Activated T-cell treated with anti-CD3 and anti-CD28 coated beads, Interleukin-2, amount 50 U/mL, for 72 hours (primary cell): ENCODE measurements at places on chromosomes 13 and 19.

- no peaks in the 10 kb centered on the region for H3K36me3 ChIP-seq
- H3K27me3 ChIP-seq: peaks cover 4% of the 10 kb centered on the region
- H3K27ac ChIP-seq: no peak overlapping the region
- no peak overlapping the region for H3K4me3 ChIP-seq
- DNase-seq: no peak
Observed at GRCh38 chr13:108573455-108573854, 56.0 kb upstream of the MYO16 start.

- DNase-seq: no peak
- H3K36me3 ChIP-seq: no peaks in the 10 kb centered on the region
- peak overlapping the region; percentile 87 for H3K4me3 ChIP-seq
- peak overlapping the region; percentile 83 for H3K27ac ChIP-seq
Observed at GRCh38 chr19:11964496-11964857, 363 bp upstream of the ZNF763 start.

DNA sequence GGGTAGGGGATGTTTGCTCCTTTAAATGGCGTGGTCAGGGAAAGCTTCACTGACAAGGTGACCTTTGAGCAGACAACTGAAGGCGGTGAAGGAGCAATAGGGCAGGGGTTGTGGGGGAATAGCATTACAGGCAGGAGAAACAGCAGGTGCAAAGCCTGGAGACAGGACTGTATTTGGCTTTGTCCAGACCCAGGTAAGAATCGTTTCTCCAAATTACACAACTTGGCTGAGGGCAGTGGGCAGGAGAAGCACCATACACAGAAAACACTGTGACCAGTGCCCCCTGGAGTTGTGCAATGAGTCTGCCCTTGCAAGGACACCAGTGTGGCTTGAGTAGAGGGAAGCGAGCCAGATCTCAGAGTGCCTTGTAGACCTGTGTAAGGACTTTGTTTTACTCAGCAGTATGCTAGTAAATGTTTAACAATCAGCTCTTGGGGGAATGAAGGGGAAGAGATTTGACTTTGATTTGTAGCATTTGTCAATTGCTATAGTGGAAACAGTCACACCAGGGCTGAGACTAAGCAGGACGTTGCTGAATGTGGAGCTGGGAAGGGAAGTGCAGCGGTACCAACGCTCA lies 360.0 kb downstream of the DCT start:
- DNase-seq: no peak
- H3K27ac ChIP-seq: no peak overlapping the region
- no peaks in the 10 kb centered on the region for H3K4me1 ChIP-seq

DNA sequence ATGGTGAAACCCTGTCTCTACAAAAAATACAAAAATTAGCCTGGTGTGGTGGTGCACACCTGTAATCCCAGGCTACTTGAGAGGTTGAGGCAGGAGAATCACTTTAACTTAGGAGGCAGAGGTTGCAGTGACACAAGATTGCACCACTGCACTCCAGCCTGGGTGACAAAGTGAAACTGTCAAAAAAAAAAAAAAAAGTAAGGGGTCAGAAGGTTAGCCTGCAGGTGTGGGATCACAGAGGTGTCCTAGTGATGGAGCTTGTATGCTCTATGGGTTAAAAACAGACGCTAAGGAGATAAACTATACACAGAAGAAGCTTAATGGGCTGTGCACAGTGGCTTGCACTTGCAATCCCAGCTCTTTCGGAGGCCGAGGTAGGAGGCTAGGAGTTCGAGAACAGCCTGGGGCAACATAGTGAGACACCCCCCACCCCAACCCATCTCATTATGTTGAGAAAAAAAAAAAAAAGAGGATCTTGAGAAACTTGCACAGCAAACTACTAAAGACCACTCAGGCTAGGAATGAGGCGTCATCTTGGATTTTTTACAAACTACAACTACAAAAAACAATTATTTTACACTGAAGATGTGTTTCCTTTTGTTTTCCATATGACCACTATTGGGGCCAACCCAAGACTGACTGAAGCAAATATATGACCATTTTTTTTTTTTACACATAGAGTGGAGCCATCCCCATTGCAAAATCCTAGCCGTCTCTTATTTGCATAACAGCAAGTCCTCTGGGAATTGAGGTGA lies 7.9 kb downstream of the FOSB start:
- no peak for DNase-seq
- peaks cover 3% of the 10 kb centered on the region for H3K36me3 ChIP-seq
- peak overlapping the region; percentile 23 for H3K27ac ChIP-seq
- peaks cover 43% of the 10 kb centered on the region for H3K27me3 ChIP-seq
